ENCODE measurements at places on chromosomes 11 and 22.

GRCh38 chr11:131884461-131885073 lies 514.2 kb downstream of the NTM start:
- DNase-seq, result no peak

DNA sequence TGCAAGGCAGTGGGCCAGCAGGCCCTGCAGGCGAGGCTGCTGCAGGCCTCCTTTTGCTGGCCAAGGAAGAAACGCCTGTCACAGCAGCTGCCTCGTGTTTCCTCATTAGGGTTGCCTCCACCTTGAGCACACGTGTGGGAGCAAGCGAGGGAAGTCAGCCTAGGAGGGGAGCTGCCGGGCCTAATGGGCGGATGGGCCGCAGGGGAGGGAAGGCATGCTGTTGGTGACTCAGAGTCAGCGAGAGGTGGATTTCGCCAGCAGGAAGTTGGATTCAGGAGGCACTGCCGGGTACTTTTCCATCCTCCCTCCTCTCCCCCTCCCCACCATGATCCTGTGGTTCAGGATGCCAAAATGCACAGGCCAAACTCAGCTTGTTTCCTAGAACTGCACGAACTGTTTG lies 498.7 kb downstream of the METTL15 start:
- DNase-seq, result no peak

DNA sequence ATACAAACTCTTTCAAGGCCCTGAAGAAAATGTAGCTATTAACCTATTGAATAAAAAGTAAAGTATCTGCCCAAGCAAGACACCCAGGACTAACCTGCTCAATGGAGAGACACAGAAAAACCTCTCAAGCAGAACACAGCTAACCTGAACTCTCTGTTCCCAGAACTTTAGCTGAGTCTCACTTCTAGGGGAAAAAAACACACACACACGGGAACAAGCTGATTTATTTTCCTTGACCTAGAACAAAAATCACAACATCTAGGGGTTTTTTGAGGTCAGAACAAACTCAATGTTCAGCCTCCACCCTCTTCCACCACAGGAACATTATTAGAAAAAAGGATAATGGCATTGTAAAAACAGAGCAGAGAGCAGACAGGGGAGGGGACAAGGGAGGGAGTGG lies 121.6 kb downstream of the BBOX1 start:
- DNase-seq, result no peak

DNA sequence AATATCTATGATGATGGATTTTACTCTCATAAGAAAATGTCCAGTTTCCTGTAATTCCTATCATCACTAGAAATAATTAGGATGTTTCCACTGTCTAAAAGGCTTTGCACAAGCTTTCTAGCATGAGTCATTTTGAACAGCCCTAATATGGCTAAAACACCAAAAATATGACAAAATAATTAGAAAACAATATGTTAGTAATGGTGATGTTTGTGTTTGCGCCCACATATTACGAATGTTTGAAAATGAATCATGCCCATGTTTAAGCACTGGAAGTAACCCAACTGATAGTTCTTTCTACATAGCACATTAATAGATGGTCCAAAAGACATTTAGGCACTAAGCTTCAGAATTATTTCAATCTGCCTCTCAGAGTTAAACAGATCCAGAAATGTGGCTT lies 96.0 kb downstream of the TRPC6 start:
- DNase-seq, result no peak

DNA sequence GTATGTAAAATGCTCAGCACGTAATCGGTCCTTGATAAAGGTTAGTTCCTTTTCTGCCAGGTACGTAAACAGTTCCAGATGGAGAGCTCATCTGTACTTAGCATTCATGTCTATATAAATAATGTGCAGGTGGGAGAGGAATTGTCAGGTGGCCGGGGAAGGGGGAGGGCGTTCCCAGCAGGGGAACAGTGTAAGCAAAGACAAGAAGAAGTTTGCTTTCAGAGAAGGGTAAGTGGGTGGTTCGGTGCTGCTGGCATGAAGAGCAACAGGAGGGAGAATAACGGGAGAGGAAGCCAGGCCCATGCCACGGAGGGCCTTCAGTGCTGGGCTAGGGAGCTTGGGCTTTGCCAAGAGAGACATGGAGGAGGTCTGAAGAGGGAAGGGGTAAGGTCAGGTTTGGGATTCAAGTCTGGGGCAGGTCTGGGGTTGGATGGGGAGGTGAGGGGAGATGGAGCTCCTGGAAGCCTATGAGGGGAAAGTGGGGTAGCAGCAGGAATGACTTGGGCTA lies 11.4 kb upstream of the WNT11 start:
- no peak for DNase-seq

GRCh38 chr11:18956630-18957029 lies 17.4 kb upstream of the MRGPRX1 start:
- no peak for DNase-seq

All from CD4-positive, alpha-beta T cell treated with Interleukin-21 for 1 hour (primary cell).